Activated CD4-positive, alpha-beta T cell treated with anti-CD3 and anti-CD28 coated beads, Interleukin-2, amount 10 ng/mL, durations not matched to agents 7 days and 5 days (primary cell): ENCODE measurements at places on chromosomes 1 and 21.

- no peak for DNase-seq
Observed at GRCh38 chr1:159920651-159921050, 4.7 kb downstream of the TAGLN2 start.

- DNase-seq: no peak
Observed at GRCh38 chr1:107365527-107366240, 224.8 kb downstream of the NTNG1 start.

GRCh38 chr1:24745711-24746413 is 615 bp downstream of the CLIC4 start:
- DNase-seq: peak; percentile 31

DNA sequence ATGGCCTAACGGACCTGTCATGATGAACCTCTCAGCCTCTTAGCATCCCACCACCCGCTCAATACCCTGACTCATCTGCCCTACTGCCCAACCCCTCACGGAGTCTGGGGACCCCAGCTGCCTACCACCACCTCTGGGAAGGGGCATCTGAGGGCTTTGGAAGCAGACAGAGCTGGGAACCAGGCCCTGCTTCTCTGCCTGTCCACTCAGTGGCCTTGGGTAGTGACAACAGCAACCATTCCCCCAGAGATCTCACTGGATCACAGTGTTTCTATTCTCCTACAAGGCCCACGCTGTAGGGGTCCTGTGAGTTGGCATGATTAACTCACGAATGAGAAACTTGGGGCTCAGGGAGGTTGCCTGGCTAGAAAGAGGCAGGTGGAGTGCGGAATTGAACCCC is 32.5 kb upstream of the DMBX1 start:
- no peak for DNase-seq

- no peak for DNase-seq
Observed at GRCh38 chr1:162663589-162664106, 31.4 kb downstream of the DDR2 start.

DNA sequence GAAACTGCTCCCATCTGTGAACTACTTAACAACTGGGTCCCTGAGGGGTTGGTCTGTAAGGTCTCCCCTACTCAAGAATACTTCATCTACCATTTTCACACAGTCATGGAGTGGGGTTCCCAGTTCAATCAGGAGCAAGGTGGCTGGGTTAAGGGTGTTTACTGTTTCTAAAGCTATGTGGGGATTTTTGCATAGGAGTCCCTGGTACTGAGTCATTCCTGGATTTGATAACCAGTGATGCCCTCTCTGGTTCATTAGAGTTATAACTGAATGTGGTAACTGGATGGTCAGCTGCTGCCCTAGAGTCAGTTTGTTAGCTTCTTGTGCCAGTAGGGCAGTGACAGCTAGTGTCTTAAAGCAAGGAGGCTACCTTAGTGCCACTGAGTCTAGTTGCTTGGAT is 29.4 kb upstream of the KCNJ15 start:
- DNase-seq: no peak

GRCh38 chr1:2372551-2373490 is 18.5 kb downstream of the MORN1 start:
- DNase-seq: no peak

DNA sequence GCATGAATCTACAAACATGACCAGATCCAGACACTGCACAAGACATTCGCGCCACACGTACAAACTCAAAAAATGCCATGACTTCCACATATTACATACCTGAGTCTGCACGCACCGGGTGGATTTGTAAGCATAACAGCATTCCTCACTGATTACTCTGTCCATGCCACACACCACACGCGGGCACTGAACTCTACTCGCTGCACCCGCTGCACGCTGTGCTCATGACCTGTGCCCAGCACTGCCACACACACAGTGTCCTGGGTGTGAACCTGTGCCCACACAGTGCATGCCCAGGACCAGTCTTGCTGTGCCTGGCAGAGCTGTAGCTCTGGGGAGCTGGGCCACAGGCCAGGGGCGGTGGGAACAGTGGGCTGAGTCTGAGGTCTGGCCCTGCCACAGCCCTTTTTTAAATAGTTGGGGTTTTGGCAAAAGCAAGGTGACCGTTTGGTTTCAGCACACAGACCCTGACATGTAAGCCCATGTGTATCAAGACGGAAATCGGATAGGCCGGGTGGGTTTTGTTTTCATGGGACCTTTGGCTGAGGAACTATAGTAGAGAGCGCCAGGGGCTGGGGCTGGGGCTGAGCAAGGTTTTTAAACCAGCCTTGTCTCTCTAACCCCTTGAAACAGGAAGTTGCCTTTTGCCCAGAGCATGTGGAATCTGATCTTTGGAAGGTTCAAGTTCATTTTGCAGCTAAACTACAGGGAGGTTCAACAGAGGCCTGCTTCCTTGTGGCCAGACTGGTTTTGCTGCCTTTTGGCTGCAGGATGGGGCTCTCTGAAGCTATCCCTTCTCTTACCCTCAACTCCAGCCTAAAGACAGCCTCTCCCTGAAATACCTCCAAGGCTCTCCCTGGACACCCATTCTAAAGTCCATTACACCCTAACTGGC is 12.3 kb upstream of the GOLT1A start:
- no peak for DNase-seq

DNA sequence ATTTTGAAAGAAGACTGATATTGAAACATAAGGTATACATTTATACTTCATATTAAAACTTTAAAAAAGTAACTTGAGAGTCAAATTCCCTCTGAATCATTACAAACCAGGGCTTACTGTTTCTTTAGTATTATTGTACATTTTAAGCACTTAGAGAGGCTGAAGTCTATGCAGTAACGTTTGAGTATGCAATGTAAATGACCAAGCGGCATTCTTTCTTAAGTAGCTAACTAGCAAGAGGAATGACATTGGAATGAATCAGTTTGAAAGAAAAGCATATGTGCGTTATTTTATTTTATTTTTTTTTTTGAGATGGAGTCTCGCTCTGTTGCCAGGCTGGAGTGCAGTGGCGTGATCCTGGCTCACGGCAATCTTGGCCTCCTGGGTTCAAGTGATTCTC is 24.3 kb downstream of the WNT2B start:
- DNase-seq: no peak

DNA sequence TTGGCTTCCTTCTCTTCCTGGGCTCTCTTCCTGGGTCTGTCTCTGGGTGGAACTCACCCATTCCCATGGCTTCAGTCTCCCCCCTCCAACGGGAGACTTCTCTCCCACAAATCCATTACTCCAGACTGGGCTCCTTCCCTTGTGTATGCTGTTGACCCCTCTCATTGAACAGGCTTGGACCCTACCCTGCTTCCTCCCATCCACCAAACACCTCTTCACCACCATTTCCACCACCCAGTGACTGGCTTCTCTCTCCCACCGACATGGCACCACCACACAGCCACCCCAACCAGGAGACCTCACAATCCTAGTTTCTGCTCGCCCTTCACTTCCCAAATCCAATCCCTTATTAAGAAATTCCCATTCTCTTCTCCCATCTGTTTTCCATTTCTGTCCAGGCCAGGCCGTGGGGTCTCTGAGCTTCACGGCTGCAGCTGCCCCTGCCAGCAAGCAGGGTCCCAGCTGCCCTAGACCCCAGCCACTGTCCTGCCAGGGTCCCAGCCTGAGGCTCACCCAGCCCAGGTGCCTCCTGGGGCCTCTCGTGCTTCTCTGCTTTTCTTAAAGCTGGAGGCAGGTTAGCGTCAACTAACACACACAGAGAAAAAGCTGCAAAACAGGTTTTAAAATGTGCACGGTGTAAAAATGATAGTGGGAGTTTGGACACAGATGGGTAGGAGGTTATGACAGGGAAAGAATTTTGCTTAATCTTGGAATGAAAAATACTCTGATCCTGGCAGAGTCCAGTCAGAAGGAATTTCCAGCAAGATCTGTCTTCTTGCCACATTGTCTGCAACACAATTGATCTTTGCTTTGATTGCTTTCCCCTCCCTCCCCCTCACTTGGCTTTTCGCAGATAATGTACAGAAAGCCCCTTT is 383.8 kb upstream of the VAMP3 start:
- DNase-seq: no peak

GRCh38 chr1:48671578-48671977 is 105.1 kb downstream of the BEND5 start:
- DNase-seq: no peak

DNA sequence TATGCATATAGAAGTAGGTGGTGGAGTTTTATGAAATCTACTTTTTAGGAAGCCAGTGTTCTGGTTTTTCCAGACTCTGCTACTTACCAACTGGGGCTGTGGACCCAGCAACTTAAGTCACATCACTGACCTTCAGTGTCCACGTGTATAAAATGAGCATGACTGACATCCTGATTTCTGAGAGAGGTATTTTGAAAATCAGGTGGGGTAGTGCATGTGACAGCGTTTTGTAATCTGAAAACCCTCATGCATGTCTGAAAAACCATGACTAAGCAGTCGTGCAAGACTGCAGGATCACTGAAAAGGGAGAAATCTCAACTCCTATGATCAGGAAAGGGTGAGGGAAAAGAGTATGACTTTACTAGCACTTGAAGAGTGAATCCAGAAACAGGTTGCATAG is 26.1 kb downstream of the CR1L start:
- no peak for DNase-seq
